ENCODE measurements at places on chromosomes 16 and 17.

DNA sequence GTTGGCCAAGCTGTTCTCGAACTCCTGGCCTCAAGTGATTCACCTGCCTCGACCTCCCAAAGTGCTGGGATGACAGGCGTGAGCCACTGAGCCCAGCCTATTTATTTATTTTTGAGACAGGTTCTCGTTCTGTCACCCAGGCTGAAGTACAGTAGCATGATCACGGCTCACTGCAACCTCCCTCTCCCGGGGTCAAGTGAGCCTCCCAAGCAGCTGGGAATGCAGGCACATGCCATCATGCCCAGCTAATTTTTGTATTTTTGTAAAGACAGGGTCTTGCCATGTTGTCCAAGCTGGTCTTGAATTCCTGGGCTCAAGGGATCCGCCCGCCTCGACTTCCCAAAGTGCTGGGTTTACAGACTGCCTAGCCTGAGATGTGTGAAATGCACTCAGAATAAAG, 10.2 kb upstream of the SEC14L1 start:
- no peak for DNase-seq

GRCh38 chr16:56225017-56225742, 33.9 kb downstream of the GNAO1 start:
- DNase-seq = no peak

GRCh38 chr17:49512296-49513043, 17.4 kb downstream of the NGFR start:
- DNase-seq = no peak

DNA sequence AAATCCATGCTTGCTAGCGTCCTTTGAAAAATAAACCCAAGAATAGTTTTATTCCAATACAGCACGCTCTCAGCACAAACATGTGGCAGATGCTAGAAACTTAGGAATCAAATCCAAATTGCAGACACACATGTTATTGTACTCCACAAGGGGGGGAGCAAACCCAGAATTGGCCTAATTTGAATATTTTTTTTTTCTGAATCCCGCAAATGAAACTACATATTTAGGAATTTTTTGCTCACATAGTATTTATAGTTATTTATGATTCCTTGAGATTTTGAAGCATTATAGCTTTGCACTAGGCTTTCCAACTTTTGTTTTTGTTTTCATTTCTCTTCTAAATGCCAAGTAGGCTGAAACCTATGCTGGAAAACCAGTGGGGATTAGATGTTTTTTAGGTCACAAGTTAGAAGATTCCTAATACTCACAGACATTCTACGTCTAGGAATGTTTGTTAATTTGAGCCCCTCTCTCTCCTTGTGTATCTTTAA, 59.3 kb upstream of the CDH11 start:
- DNase-seq = no peak

DNA sequence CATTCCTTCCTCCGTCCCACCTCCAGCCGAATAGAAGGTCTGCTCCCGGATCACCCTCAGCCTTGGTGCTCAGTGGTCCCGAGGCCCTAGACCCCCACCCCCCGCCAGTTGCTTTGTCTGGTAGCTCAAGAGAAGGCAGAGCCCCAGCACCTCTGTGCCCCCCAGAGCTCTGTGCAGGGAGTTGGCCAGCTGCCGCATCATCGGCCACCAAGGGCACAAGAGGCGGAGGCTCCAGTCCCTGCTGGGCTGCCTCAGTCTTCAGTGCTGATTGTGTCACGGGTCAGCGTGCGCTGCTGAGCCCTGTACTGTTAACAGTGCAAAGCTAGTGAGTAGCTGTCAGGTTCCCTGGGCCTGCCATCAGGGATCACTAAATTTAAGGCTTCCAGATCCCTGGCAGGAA, 22.2 kb upstream of the DRG2 start:
- no peak for DNase-seq

DNA sequence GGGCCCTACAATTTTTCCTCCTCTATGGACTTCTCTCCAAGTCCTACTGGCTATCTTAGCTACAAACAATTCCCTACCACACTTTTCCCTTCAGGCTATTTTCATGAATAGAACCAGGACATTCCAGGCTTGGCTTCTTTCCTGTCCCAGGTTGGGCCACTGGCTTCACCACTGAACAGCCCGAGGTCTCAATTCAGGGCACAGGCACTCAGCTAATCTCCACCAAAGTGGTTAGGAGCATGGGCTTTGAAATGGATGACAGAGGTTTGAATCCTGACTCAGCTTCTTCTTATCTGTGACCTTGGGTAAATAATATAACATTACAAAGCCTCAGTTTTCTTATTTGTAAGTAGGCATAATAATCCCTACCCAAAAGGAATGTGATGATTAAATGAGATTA, 50.9 kb upstream of the ZNF629 start:
- DNase-seq = no peak

DNA sequence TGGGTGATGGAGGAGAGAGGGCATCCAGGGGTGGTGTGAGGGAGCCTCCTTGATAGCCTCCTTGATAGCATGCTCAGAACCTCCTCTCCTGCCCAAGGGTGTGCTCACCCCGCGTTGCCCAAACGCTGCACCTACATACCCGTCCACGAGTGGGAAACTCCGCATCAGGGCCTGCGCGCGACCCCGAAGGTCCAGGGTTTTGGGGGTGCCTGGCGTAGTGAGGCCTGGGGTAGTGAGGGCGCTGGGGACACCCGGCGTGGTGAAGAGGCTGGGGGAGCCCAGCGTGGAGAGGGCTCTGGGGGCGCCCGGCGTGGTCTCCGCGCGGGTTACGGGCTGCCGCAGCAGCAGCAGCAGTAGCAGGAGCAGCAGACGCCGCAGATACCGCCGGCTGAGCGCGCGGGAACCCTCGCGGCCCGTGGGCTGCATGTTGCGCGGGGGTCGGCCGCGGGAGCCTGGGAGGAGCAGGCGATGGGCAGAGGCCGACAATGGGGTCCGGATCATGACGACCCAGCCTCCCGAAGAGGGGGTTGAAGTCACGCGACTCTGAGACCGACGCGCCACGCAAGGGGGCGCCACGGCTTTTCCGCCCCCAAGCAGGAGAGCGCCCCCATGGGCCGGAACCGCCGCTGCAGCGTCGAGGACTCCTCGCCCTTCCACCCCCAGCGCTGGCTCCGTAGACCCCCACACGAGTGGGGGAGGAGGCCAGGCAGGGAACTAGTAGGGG, at the start of gene DPEP3:
Gene DPEP3, minus strand, starts transcription at position 545 of the 724 bp plus-strand sequence. Its CDS starts 119 bp downstream, at position 426.
- DNase-seq = no peak

GRCh38 chr17:4420692-4421131, 13.0 kb upstream of the SPNS3 start:
- DNase-seq = peak; percentile 72

DNA sequence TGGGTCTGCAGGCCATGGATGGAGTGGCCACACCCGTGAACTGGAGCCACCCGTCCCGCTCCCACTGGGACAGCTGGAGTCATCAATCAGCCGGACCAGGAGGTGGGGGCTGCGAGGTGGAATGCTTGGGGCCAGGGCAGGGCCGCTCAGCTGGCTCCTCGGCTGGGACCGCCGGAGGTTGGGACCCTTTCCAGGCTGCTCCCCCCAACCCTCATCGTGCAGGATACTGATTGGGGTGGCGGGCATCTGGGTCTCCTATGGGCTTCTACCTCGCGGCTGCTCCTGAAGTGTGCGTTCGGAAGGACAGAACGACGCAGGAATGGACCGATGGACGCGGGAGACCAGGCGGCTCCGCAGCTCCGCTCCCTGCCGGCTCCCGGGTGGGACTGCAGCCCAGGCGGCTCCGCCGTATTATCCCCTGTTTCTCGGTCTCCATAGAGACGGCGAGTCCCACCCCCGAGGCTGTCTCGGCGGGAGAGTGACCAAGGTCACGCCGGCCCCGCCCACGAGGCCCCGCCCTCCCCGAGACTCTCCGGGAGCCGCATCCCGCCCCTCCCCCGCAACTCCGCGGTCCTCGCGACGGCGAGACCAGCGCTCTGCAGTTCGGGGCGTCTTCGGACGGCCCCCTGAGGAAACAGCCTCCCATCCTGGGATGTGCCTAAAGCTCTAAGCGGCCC, at the start of gene TPPP3:
Gene TPPP3, minus strand, starts transcription at position 388 of the 677 bp plus-strand sequence. CDS start 2,387 bp downstream, outside the sequence.
- peak; percentile 50 for DNase-seq

DNA sequence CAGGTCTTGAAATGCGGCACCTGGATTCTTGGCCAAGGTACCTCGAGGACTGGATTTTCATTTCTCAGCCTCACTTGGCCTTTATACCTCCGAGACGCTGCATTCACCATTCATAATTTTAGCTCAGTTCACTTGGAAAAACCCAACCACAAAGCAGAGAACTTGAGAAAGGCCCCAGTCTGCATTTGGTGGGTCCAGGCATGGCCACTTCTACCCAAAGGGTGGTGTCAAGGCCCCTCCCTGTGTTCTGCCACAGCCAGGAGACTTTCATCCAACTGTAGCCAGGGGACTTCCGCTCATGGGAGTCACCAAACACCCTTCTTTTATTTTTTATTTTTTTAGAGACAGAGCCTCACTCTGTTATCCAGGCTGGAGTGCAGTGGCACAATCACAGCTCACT, 14.7 kb upstream of the TVP23A start:
- DNase-seq = no peak

DNA sequence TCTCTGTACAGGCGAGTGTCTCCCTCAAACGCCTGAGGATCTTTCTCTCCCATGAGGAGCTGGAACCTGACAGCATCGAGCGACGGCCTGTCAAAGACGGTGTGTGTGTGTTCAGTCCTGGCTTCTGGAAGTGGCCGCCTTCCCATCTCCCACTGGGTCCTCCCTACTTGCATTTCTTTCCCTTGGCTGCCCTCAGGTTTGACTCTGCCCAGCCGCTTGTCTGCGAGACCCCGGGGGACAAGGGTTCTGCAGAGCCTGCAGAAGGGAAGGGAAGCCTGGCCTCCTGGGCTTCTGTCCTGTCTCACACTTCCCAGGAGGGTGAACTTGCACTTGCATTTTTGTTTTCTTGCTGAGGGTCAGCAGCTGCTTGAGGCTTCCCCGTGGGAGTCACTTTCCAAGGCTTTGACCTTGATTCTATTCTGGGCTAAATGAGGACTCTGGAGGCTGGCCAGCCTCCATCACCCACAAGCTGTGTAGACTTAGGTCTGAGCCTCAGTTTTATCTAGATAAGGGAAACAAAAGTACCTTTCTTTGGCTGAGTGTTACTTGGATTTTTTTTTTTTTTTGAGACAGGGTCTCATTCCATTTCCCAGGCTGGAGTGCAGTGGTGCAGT, 122.3 kb downstream of the ABCC1 start:
- DNase-seq = no peak

GRCh38 chr17:81676906-81677305, 6.7 kb downstream of the ARL16 start:
- no peak for DNase-seq

DNA sequence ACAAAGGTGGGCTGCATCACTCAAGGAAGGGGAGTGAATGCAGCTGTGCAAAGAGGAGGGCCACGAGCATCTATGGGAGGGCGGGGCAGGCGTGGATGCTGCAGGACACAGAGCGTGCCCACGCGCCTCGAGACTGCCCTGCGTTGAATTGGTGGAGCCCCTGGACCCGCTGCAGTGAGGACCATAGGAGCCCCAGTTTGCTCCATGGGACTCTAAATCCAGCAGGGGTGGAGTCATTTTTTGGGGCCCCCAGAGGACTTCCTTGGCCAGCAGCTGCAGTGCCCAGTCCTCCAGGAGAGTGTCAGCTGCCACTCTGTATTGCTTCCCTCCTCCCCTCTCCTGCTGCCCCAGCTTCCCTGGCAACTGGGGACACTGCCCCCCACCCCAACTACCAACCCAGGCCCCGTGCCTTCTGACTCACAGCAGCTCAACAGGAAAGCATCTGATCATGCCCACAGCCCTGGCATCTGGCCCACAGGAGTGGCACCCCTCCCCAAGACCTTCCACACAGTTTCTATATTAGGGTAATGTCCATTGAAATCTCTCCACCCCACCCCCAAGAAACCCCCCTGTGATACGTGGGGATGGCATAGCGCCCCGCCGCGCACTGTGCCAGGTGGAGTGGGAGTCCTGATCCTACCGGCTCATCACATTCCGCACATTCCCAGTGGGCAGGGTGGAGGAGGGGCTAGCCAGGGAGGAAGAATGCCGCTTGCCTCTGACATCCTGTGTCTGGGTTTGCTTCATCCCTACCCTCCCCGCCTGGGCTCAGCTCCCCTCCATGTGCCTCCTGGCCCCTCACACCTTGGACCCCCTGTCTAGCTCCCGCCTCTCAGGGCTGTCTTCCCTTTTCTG, 27.8 kb upstream of the ITGA3 start:
- no peak for DNase-seq

DNA sequence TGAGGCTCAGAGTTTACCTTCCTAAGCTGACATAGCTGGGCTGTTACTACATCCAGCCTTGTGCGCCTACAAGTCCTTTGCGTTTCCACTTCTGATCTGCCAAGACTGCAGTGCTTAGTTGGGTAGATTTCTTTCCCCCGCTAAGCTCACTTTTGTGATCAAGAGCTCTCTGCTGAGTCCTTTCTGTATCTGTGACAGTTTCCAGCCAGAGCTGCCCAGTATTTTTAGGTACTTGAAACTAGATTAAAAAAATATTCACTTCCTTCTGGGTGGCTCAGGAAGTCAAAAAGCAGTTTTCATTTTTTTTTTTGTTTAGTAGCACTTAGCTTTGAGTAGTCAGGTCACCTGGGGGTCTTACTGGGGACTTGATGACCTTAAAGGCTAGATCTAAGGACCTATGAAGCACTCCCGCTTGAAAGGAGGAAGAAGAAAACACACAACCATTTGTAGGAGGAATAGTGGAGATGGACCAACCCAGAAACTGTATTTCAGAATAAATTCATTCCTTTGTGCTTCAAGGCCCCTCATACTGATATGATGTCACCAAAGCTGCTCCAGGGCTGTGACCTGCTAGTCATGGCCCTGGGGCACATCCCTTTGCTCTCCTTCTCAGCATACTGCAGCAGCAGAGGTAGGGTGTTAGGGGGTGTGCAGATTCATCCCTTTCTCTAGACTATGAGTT, 75.6 kb upstream of the HNF1B start:
- DNase-seq = no peak

- DNase-seq = no peak
These were observed 30.2 kb downstream of the XPO6 start for GRCh38 chr16:28181515-28181914.
